Urinary bladder (tissue), 4 donors: ENCODE measurements at places on chromosomes 16 and 17. TPM values are rescaled to one million over a fixed set of nuclear protein-coding genes. Genes with fewer than 3 reads are reported as not detected.

GRCh38 chr16:27389272-27389961, 12.6 kb upstream of the IL21R start:
- DNase-seq, result no peak

- peak; percentile 69 for DNase-seq
Observed at GRCh38 chr17:4854111-4854681, 21.1 kb downstream of the MINK1 start.

TMIGD1 gene
- total RNA-seq, result not detected

DNA sequence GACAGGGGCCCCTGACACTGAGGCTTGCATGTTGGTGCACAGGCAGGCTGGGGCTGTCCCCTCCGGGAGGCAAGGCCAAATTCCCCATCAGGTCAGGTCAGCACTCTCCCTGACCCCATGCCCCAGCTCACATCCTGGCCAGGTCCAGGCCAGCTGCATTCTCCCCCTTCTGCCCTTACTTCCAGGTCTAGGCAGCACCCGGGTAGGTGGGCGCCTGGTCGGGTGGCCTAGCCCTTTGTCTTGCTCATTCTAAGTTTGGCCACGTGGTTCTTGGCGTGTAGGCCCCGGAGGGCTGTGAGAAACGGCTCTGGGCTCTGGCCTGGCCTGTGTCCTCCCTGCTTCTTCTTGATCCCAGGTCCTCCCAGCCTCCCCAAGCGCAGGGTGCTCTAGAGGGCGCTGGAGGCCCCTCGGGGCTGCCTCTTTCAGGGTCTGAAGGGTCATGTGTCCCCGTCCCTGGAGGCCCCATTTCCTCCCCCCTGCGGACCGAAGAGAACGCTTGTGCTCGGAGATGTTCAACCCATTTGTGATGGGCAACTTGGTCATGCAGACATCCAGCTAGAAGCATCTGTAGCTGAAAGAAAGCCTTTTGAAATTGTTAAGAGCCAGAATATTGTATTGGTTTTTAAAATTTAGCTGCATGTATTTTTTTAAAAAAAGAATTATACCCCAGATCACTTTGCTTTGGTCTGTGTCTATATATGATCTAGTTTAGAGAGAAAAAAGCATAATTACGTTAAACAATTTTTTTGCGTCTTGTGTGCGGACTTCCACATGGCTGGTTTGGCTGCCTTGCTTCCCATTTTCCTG, 6.7 kb downstream of the BAHCC1 start:
- DNase-seq, result no peak

TM4SF5 gene
- total RNA-seq, result not detected

DLX3 gene
- total RNA-seq, result not detected

GRCh38 chr17:82092995-82093751, 4.9 kb downstream of the FASN start:
- DNase-seq, result no peak

DNA sequence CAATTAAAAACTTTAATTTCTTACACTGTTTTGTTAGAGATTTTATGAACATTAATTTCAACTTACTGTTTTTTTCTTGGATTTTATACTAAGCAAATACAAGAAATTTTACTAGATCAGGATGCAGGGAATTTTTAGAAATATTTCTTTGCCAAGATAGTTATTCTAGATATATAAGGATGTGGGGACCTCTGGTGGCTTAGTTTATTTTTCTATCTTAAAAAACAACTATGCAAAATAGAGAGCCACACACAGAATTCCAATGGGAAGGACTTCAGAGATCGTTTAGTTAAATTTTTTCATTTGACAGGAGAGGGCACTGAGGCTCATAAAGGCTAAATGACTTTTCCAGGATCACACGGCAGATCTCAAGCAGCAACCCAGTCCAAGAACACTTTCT, 23.0 kb upstream of the CAPNS2 start:
- DNase-seq, result peak; percentile 15

DNA sequence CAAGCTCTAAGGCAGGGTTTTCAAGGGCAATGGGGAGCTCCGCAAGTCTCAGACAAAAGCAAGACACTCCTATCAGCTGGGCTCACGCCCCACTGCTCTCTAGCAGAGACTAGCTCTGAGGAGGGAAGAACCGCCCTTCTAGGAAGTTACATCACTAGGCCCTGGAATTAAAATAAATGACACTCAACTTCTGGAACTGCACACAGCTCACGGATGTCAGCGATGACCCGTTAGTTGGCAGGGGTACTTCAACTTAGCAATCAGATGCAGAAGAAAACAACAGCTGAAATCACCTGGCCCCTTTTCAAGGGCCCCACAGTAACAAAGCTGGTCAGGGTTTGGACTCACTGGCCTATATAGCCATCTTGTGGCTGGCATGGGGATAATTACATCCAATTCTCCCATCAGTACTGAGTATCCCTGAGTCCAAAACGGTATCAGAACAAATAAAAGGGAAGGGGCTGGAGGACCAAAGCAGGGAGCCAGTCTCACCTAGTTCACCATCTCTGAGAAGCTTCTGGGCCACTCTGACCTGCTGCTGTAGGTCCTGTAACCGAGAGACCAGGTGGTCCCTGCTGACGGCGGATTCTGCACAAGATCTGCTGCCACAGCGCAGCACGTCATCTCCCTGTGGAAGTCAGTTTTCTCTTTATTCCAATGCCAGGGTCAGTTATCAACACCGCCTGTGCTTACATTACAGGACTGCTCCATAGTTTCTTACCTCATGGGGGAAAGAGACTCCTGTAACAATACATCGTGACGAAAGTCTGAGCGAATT, 22.2 kb downstream of the SERPINF1 start:
- peak; percentile 51 for DNase-seq

- DNase-seq, result no peak
Observed at GRCh38 chr17:68375566-68375965, 81.7 kb downstream of the WIPI1 start.

CTRB2 gene
- not detected for total RNA-seq

DNA sequence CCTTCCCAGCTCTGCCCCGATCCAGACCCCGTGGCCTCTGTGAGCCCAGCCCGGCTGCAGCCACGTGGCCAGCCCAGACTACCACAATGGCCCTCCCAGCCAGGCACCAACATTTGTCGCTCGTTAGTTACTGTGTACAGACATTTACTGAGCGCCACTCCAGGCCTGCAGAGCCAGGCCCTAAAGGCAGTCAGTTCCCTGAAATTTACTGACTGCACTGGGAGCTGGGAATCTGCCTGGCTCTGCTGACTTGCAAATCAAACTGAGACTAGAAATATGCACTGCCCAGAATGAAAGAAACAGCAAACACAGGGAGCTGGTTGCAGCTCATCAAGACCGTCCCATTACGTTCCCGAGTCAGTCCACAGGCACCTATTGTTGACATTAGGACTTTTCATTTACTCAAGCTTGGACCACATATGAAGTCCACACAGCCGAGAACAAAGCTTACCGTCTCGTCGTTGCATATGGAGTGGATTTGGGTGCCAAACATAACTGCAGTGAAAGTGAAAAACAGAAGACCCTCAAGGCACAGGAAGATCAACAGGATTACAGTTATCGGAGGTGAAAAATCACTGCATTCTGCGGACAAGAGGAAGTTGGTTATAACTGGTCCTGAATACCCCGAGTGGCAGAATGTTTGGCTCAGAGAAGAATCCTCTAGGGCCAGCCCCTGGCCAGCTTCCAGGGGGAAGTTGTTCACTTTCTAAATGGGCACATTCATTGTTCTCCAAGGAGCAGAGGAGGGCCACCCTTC, 34.5 kb downstream of the ZDHHC7 start:
- DNase-seq, result no peak

- DNase-seq, result no peak
Observed at GRCh38 chr16:49861299-49861698, 5.4 kb upstream of the ZNF423 start.

BCL6B gene
- 12.5 TPM for total RNA-seq

DNA sequence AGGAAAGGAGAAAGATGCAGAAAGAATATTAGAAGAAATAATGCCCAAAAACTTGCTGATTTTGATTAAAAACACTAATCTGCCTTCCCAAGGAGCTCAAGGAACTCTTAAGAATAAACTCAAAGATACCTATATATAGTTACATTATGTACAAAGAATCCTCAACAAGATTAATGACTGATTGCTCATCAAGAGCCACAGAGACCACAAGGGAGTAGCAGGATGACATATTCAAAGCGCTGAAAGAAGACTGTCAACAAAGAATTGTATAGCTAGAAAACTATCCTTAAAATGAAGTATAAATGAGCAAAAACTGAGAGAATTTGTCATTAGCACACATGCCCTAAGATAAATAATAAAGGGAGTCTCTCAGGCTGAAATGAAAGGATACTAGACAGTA, 6.2 kb downstream of the LPCAT2 start:
- DNase-seq, result no peak

WFDC1 gene
- 44.6 TPM for total RNA-seq

GRCh38 chr17:81428948-81429774, 33.9 kb downstream of the BAHCC1 start:
- no peak for DNase-seq

DNA sequence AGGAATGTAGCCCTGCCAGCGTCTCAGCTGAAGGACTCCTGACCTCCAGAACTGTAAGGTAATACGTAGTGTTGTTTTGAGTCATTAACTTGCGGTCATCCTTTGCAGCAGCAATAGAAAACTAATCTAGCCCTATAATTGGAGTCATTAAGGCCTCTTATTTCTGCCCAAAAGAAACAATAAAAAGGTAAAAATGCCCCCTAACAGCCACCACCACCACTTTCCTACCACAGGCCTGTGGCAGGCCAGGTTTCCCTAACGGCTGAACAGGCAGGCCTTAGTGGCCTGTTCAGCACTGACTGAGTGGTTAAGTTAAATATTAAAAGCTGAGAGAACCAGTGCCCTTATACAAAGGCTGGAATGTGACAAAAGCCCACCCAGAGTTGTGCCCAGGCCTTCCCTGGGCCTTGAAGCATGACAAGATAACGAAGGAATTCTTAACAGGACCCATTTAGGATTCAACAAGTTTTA, 286.5 kb upstream of the ERCC4 start:
- no peak for DNase-seq

DNA sequence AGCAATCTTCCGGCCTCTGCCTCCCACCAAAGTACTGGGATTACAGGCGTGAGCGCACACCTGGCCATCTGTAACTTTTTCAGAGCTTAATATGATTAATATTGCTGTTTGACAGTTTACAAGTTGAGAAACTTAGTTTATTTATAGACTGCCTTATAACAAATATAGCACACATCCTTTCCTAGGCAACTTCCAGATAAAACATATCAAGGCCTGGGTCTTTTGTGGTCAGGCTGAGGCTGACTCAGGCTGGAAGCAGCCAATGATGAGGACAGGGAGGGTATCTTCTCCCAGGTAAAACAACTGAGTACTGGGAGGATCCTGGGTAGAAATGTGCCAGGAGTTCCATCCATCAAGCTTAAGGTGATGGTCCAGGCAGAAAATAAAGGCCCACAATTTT, 16.2 kb downstream of the LUC7L start:
- DNase-seq, result no peak

GRCh38 chr16:68473358-68474070, 25.2 kb upstream of the SMPD3 start:
- no peak for DNase-seq

ASPHD1 gene
- total RNA-seq, result 0.16 TPM

DNA sequence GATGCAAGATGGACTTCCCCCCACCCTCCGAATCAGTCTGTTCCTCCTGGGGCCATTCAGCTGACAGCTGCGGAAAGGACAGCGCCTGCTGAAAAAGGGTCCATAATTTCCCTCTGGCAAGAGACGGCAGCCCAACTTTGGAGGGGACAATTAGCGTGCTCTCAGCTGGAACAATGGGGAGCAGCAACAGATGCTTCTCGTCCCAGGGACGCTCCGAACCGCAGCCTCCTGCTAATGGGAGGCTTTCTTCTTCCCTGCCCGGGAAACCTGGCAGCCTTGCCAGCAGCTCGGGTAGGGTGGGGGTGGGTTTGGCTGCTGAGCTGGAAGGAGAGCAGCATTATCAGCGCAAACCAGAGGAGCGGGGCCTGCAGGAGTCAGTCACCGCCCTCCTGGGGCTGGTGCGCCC, 500.0 kb upstream of the SALL1 start:
- DNase-seq, result peak; percentile 17

CES4A gene
- total RNA-seq, result 4.9 TPM

GRCh38 chr16:35689764-35690163, 2230.4 kb downstream of the TP53TG3F start:
- DNase-seq, result no peak
